SK-N-SH (cell line): ENCODE measurements at places on chromosomes 3 and 15.

DNA sequence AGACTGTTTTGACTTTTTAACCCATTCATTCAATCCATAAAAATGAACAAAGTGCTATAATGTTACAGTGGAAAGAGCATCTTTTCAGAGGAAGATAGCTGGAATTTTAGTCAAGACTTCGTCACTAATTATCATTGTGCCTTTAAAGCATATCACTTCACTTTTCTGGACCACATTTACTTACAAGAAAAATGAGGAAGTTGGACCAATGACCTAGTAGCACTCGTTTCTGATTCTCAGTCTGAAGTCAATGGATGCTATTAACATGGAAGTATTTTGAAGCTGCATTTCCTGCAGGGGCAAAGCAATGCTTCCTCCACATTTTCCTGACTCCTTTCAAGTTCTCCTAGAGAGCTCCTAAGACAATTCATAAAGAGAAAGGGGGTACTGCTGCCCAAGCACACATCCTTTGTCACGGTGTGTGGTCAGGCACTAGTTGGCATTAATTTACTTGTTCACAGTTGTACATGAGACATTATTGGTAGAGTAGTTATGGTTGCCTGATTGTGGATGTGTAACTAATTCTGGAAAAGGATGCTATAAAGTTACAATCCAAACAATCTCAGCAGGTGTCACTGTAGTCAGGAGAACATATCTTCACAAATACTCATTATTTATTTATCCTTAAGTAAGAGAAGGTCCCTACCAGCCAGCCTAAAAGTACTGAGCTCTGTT lies 1049.1 kb downstream of the FHIT start:
- DNase-seq, result no peak

DNA sequence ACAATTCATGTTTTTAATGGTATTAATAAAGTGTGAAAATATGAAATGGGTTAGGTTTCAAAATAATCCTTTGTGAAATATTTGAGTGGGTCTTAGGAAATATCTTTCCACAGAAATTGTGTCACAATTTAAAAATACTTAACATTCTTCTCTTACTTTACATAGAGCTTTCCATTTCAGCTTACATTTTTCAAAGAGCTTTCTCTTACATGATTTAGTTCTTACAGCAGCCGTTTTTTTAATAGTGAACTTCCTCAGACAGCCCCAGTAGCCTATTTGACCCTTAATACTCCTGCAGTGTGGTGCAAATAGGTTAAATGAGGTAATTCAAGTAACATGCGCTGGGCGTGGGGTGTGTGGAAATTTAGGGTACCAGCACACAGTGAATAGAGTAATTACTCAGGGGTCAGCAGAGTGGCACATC lies 21.8 kb downstream of the P2RY12 start:
- no peak for DNase-seq

DNA sequence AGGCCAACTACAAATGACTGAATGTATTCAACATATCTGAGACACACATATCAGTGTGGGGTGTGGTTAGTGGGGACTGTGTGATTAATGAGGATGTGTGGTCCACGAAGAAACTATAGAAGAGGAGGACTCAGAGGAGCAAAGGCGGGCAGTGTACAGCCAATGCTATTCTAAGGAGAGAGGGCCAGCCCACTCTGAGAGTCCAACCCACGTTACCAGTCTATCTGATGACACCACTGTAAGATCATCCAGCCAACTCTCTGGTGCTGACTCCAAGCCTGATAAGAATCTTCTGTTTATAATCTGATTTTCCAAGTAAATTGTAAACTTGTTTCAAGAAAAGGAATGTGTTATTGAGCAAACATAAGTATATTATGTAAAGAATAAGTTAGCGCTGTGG lies 47.2 kb downstream of the MCF2L2 start:
- DNase-seq, result no peak

GRCh38 chr3:46987743-46988401 lies 8.4 kb downstream of the NBEAL2 start:
- DNase-seq, result no peak

GRCh38 chr15:84911879-84912660 lies 27.6 kb downstream of the SLC28A1 start:
- no peak for DNase-seq

DNA sequence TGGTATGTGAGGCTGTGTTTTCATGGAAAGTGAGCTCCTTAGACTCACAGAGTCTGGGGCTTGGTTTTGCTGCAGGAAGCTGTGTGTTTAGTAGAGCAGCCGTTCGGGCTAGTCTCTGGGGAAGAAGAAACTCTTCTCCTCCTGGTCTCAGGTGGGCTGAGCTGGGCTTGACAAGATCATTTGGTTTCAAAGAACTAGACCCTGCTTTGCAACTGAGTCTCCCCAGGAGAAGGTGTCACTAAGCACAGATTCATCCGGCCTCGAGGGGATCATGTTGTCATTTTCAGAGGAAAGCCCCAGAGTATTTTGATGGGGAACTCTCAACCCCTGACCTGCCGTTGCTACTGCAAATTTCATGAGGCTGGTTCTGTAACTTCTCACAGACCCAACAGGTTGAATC lies 188.5 kb downstream of the FAM43A start:
- DNase-seq, result no peak

DNA sequence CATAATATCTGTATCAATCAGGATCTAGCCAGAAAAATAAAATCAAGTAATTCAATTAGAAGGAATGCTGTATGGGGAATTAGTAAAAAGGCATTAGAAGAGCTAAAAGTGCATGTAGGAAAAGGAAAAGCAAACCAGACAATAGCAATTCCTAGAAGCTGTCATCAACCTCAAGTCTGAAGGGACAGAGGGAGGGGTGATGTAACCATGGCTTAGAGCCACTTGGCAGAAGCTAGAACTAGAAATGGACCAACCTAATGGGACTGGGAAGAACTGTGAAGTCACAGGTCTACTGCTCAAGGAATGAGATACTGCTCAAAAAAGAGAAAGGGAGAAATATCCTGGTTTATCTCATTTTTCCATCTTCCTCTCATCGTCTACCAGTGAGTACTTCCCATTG lies 590.7 kb upstream of the SGO1 start:
- DNase-seq, result no peak

GRCh38 chr3:138845771-138846173 lies 11.0 kb upstream of the PIK3CB start:
- DNase-seq, result no peak

DNA sequence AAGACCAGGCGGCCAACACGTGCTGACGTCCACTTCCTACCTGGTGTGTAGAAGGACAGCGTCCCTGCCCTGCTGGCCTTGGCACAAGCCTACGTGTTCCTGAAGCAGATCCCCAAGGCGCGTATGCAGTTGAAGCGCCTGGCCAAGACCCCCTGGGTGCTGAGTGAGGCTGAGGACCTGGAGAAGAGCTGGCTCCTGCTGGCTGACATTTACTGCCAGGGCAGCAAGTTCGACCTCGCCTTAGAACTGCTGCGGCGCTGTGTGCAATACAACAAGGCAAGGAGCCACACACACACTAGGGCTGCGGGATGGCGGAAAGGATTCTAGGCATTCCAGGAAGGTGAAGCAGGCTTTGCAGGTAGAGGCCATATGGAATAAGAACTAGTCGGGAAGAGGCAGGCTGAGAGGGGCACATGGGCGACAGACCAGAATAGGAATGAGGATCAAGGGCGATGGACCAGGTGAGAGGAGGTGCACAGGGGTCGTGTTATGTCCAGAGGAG lies 15.9 kb downstream of the CSRNP1 start:
- DNase-seq, result no peak

- no peak for DNase-seq
Measured at GRCh38 chr3:60304112-60304511, 947.1 kb downstream of the FHIT start.

- no peak for DNase-seq
Measured at GRCh38 chr15:73763931-73764330, 10.8 kb upstream of the INSYN1 start.

GRCh38 chr15:39931615-39932014 lies 2.3 kb upstream of the EIF2AK4 start:
- no peak for DNase-seq

DNA sequence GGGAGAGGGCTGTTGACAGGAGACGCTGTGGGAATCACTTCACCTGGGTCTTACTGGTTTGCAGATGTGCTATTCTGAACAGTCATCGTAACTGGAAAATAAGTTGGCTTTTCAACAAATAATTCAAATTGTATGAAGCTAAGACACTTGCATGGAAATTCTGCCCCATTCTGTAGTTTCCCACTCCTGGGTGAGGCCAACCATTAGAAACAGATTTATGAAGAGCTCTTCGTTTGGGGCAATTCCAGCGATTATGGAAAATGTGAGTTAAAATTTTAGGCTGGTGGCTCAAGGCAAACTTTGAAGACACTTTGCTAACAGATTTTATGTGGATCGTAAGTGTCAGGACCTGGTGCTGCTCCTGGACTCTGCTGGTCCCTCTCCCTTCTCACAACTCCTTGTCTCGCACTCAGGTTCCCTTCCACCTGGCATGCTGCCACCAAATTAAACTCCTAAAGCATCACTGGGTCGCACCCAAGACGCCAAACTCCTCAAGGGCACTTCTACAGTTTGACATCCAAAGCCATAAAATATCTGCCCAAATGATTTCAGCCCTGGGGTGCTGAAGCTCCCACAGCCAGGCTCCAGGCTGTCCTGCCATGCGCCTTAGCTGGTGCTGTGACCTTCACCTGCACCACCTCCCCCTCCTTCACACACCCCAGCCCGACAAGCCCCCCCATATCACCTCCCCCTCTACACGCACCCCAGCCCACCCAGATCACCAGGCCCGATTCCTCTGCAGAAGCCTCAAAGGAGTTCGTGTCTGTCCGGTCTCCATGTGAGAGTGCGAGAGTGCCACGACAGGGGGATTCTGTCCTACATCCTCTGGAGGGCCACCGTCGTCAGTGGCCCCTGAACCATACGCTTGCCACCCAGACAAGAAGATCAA lies 138.4 kb downstream of the NSMCE3 start:
- no peak for DNase-seq

GRCh38 chr3:191261304-191261638 lies 62.2 kb downstream of the OSTN start:
- DNase-seq, result no peak

DNA sequence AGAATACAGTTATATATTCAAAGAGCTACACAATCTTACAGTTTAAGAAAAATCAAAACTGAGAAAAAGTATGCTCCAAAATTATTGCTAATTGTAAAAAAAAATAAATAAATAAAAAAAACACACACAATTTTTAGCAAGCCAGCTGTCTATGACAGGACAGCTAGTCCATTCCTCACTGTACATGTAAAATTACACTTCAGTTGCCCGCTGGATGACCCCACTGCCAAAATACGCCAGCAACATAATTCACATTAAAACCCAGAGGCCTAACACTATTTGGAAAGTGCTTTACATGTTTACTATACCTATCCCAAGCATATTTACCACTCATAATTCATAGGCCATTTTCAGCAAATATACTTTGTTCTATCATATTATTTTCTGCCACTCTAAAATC lies 5.8 kb downstream of the MYO9A start:
- DNase-seq, result no peak

GRCh38 chr3:182241196-182241765 lies 529.6 kb downstream of the SOX2 start:
- DNase-seq, result no peak

DNA sequence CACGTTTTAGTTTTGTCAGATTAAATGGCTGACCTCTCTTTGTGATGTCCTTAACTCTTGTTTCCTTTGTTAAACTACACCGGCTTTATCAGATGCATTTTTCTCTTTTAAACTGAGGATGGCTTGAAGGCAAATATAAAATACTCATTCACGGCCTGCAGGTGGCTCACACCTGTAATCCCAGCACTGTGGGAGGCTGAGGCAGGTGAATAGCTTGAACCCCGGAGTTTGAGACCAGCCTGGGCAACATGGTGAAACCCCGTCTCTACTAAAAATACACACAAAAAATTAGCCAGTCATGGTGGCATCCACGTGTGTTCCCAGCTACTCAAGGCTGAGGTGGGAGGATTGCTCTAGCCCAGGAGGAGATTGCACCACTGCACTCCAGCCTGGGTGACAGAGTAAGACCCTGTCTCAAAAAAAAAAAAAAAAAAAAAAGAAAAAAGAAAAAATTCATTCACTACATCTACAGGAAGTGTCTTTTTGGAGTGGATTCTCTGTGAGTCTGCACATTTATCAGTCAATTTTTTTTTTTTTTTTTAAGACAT lies 34.7 kb upstream of the SACM1L start:
- no peak for DNase-seq

- DNase-seq, result no peak
Measured at GRCh38 chr3:159922861-159923312, 65.7 kb upstream of the IL12A start.
